ELR (cell line): ENCODE measurements at places on chromosomes 1 and 21.

DNA sequence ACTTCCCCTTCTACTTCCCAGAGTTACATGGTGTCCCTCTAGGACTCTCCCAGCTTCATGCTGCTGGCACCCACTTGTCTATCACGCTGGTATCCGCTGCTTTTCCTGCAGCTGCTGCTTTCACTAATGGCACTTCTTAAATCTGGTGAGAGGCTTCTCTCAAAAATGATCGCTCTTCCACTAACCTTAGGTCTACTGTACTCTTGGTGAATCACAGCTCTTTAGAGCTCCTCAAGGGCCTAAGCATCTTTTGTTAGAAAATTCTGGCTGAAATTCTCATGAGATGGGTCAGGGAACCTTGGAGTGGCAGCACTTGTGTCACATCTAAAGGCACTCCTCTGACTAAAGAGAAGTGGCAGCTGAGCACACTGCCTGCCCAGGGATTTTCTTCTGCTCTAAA is 32.1 kb downstream of the ZMYND12 start:
- no peak for DNase-seq

GRCh38 chr1:145868232-145868631 is 9.4 kb upstream of the PIAS3 start:
- no peak for DNase-seq

DNA sequence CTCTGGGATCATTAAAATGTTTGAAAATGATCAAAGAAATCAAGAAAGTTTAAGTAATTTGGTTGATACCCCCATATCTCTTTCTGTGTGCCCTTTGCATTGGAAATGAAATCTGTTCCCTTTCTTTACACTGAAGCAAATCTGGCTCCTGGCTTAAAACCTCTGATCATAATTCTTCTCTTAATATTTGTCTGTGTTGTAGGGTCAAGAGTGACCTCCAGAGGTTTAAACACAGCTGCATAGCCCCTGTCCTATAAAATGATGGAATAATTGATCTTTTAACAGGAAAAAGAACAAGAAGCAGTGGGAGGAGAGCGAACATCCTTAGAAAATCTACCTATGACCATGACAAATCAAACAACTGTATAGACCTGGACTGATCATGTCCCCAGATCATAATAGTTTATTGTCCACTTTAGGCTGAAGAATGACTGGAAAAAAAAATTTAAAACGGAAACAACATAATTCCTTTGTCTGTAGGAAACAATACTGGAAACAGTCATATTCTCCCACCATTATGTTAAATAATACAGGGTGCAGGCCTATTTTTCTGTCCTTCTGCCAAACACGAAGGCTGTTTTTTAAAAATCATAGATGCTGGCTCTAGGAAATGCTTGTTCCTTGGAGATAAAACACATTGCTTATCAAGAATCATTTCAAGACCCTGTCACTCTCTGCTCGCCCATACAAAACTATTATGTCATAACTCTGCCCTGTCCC is 184.3 kb downstream of the NEGR1 start:
- no peak for DNase-seq

GRCh38 chr1:44073528-44073927 is 42.3 kb upstream of the SLC6A9 start:
- no peak for DNase-seq

GRCh38 chr1:215631040-215631439 is 63.9 kb downstream of the KCTD3 start:
- DNase-seq = no peak

DNA sequence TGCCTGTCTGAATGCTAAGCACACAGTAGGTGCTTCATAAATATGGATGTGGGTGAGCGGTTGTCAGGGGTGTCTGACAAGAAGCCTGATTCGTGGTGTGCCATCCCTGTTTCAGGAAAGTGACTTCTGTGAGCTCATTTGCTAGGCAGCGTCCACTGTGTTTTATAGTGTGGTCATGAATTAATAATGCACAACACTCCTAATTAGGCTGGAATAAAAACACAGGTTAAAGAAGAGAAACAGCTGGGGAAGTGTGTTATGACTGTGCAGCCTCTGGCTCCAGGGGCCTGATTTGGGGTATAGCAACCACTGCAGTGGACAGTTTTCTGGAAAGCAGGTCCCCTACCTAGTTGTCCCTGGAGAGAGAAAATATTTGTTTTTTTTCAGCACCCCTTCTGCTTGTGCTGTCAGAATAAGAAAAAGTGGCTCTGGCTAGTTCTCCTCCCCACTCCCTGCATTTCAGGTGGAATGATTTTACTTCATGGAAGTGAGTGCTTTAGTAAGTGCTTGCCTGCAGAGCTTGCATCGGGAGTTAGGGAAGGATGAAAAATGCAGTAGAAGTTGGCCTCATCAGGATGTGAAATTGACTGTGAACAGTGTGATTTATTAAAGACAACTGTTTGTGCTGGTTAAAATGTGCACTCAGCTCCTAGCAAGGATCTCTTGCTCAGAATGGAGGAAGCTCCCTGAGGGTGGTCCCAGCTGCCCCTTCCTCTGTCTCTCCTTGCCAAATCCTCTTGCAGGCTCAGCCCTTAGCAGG is 333.8 kb downstream of the HHAT start:
- DNase-seq = no peak

- DNase-seq = no peak
Observed at GRCh38 chr21:38343691-38344090, 86.9 kb downstream of the KCNJ15 start.
